ENCODE measurements at places on chromosomes 13 and 19. TPM values are rescaled to one million over a fixed set of nuclear protein-coding genes. Genes with fewer than 3 reads are reported as not detected.

The PLPPR3 gene
- total RNA-seq: 1.1 TPM

The ZBTB45 gene
- total RNA-seq: 4.1 TPM

The TGFBR3L gene
- 0.85 TPM for total RNA-seq

The ZNF227 gene
- 18.6 TPM for total RNA-seq

The CFAP97D2 gene
- total RNA-seq: not detected

The OR7D2 gene
- total RNA-seq: not detected

The ANGPTL4 gene
- 1.1 TPM for total RNA-seq

The CRB3 gene
- not detected for total RNA-seq

The NLRP5 gene
- total RNA-seq: not detected

The WDR88 gene
- total RNA-seq: not detected

The CRX gene
- not detected for total RNA-seq

The NLRP7 gene
- not detected for total RNA-seq

The CALM3 gene
- 115 TPM for total RNA-seq

The STXBP2 gene
- 6.6 TPM for total RNA-seq

The SEMA6B gene
- 0.37 TPM for total RNA-seq
